ENCODE measurements at places on chromosomes 2 and 18.

- DNase-seq: no peak
Measured at GRCh38 chr18:26745288-26746181, 120.0 kb downstream of the AQP4 start.

DNA sequence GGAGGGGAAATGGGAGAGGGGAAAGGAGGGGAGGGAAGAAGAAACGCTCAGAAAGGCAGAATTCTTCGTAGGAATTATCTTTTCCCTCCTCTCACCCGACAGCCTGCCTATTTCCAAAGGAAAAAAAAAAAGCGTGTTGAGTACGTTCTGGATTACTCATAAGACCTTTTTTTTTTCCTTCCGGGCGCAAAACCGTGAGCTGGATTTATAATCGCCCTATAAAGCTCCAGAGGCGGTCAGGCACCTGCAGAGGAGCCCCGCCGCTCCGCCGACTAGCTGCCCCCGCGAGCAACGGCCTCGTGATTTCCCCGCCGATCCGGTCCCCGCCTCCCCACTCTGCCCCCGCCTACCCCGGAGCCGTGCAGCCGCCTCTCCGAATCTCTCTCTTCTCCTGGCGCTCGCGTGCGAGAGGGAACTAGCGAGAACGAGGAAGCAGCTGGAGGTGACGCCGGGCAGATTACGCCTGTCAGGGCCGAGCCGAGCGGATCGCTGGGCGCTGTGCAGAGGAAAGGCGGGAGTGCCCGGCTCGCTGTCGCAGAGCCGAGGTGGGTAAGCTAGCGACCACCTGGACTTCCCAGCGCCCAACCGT is at the start of gene GAD1:
Gene GAD1 (plus strand): TSS at position 384 of the 589 bp plus-strand sequence. CDS start 1,705 bp downstream, outside the sequence.
- DNase-seq: peak; percentile 77

GRCh38 chr2:49940626-49941025 is 786.3 kb upstream of the FSHR start:
- no peak for DNase-seq

- no peak for DNase-seq
Measured at GRCh38 chr2:110702514-110703380, 24.9 kb upstream of the BUB1 start.

GRCh38 chr2:148167241-148167766 is 146.4 kb downstream of the MBD5 start:
- DNase-seq: no peak

- DNase-seq: no peak
Measured at GRCh38 chr2:161032635-161033034, 127.6 kb upstream of the TANK start.

GRCh38 chr2:102166189-102166845 is 20.5 kb upstream of the IL1RL2 start:
- DNase-seq: peak; percentile 83

GRCh38 chr2:12296915-12297314 is 419.8 kb upstream of the TRIB2 start:
- DNase-seq: no peak

DNA sequence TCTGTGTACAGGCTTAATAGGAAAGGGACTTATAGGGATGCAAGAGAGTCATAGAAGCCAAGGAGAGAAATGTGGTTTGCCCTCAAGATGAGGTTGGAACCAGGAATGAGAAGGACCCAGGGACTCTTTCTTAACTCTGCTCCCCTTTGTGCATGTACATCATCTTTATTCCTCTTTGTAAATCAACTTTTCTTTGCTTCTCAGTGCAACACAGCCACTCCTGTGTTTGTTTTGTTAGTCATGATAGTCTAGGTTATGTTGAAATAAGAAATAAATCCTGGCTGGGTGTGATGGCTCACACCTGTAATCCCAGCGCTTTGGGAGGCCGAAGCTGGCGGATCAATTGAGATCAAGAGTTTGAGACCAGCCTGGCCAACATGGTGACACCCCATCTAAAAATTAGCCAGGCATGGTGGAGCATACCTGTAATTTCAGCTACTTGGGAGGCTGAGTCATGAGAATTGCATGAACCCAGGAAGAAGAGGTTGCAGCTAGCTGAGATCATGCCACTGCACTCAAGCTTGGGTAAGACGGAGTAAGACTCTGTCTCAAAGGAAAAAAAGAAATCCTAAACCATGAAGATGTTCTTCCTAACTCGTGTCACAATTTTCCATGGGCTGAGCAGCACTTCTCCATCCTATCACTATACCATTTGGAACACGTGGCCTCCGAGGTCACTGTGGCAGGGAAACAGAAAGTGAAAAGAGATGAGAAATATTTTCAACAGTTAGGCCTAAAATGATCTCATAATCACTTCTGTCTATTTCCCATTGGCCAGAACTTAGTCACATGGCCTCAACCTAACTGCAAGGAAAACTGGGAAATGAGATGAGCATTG is 73.0 kb upstream of the TMEM17 start:
- peak; percentile 89 for DNase-seq

DNA sequence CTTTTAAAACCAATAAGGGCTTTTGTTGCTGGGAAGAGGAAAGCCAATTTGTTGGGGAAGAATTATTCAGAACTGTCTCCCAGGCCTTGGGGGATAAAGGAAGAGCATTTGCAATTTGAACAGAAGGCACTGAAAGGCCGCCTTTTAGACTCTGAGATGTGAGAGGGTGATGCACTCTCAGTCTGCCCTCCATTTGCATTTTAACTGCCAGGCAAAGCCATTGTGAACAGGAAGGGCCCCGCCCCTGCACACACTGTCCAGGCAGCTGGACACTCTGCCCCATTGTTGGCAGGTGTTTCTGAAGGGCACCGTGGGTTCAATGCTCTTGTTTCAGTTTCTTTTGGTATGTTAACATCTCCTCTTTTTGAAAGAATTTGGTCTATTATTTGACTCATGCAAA is 169.5 kb upstream of the COPS8 start:
- no peak for DNase-seq

- no peak for DNase-seq
Measured at GRCh38 chr18:45687621-45688020, 36.4 kb upstream of the SLC14A1 start.

DNA sequence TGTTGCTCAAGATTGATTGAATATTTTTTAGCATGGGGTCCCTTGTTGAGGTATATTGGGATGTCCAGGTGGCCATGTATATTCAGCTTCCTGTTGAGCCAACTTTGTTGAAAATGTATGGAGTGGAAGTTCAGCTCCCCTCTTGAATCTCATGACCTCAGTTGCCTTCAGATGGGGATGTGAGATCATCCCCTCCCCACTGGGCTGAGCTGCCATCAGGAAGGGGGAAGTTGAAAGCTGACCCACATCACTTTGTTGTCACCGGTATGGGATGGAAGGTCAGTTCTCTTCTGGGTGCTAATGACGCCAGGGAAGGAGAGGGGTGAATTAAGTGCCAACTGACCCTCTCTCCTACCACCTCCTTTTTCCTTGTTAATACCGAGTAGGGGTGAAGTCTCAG is 33.9 kb downstream of the ACOXL start:
- DNase-seq: no peak

Data from EH (cell line).